ENCODE measurements at places on chromosomes 16 and 17. TPM values are rescaled to one million over a fixed set of nuclear protein-coding genes. Genes with fewer than 3 reads are reported as not detected.

Gene MFAP4
- 312 TPM for total RNA-seq

- DNase-seq: peak; percentile 79
These were observed 50.4 kb downstream of the OR1D5 start for GRCh38 chr17:3012926-3013581.

DNA sequence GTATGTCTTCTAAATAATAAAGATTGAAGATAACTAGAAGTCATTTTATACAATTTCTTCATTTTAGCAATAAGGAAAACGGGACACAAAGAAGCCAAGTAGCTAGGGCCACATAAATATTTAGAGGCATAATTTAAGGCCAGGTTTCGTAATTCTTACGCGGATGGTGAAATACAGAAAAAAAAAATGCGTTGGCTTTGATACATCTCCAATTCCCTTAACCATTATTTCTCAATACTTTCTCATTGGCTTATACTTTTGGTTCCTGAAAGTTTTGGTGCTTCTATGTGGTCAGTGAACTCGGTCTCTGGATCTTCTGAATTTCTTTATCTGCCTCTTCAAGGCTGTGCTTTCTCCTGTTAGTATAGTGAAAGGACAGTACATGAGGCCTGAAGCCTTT, 888.1 kb downstream of the KCNJ2 start:
- no peak for DNase-seq

DNA sequence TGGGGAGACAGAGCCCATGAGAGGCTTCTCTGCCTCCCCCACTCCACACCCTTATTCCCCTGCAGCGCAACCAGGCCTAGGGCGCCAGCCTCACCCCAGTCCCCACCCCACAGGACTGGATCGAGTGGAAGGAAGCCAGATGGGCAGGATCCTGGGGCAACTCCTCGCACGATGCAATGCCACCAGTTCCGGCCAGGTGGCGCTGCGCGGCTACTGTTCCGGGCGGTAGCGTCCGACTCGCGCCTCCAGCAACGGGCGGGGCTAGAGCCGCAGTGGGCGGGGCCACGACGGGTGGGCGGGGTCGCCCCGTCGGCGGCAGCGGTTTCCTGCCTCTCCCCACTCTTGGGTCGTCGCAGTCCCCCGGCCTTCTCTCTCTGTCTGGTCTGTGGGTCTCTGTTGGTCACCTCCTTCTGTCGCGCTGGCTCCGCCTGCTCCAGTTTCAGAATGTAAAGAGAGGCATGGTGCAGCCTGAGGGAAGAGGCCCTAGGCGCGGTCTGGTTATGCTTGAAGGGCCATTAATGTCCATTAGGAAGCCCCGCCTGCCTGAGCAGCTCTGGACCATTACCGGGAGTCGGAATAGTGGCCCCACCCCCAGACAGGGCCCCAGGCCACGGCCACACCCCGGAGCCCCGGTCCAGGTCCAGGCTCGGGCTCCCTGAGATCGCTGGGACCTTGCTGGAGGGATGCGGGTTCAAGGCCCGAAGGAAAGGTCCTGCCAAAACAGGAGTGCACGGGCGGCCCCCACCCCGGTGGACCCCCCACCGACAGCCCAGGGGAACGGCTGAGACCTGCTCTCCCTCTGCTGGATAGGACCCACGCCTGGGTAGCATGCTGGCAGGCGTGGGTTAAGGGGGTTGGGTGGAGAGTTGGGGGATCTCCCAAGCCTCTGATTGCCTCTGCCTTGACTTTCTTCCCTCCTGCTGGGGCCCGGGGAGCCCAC, 3.3 kb upstream of the NHERF2 start:
- no peak for DNase-seq
